ENCODE measurements at places on chromosomes 7 and 10.

DNA sequence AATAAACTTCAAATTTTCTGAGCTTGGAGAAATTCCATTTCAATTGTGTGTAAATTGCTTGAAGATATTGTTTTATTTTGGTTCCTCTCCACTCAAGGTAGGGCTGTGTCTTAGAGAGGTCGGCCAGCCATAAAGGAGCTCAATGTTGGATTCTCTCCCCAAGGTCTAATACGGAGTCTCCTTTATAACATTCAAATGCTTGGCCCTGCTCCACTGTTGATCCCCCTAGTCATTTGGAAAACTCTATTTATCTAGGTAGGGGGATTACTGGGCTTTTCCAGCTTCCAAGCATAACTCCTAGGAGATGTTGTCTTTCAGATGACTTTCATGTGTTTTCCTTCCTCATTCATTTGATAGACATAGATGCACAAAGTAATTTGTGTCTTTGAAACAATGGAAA is 170.9 kb downstream of the LRMDA start:
- DNase-seq = no peak

DNA sequence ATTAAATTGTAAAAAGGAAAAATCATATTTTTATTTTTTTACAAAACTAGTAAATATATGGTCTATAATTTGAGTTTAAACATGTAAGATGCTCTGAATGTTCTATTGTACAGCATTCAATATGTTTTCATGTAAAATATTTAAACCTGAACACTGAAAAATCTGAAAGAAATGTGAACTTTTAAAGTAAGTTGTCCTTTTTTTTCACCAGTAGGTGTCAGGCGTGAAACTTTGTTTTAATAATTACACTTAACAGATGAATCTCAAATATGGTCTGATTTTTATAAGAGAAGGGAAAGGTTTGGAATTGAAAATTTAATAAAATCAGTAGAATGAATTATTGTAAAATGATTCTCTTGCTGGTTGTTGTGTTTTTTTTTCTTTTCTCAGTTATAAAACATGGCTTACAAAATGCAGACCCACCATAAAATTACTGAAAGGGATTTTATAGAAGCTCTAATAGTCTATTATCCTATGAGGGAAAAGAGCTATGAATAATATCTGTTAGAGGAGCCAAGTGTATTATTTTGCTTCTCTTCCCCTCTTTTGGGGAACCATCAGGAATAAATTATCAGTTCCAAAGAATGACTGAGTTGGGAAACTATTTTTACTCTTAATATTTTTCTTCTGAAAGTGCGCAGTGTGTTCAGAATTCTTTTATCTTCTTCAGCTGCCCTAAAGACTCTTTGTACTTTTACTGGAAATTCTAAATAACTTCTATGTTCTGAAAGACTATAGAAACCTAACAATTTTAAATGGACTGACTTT is 217.7 kb upstream of the FZD1 start:
- DNase-seq = no peak

DNA sequence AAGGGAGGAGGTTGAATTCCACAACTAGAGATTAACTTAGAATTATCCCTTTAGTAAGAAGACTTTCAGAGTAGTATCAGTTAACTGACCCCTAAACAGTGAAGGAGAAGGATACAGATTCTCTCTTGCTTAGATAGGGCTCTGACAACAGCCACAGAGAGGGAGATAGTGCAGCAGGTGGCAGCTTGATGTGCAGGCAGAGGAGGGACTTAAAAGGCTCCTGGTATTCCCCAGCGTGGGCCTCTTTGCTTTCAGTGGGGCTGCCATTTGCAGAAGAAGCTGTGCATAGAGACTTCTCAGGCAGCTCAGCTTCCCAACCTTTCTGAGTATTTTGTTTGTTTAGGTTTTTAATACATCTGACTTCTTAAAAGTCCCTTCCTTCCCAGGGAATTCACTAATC is 16.0 kb downstream of the FZD1 start:
- no peak for DNase-seq

DNA sequence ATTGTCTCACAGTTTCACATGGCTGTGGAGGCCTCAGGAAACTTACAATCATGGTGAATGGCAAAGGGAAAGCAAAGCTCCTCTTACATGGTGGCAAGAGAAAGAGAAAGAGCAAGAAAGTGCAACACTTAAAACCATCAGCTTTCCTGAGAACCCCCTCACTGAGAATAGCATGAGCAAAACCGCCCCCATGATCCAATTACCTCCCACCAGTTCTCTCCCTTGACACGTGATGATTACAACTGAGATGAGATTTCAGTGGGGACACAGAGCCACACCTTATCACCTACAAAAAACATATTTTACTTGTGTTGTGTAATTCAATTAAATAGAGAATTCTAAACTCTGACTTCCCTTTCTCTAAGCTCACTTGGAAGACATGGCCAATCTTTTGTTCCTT is 80.2 kb downstream of the SEMA3C start:
- DNase-seq = no peak

DNA sequence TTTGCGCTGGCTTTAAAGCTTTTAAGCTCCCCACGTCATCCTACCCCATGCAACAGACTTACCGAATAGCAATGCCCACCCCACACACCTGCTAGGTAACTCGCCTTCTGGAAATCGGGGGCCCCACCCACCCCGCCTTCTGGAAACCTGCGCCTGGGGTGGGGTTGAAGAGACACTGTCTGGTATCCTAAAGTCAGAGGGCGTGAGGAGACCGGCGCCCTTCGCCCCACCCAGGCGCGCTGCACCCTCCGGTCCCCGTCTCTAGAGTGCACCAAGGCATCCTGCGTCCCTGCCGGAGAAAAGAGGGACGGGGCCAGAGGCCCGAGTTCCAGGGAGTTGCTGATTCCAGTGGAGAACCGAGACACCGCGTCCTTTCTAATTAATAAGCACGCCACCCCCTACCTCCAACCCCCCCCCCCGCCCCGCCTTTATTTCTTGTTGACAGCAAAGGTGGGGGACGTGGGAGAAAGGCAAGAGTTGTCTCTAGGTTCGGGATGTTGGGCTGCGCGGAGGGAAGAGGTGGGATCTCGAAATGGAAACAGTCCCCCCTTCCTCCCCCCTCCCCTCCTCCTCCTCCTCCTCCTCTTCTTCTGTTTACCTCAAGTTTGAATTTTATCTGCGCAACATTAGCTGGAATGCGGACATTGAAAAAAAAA is 220.9 kb upstream of the MKLN1 start:
- DNase-seq = peak; percentile 65

DNA sequence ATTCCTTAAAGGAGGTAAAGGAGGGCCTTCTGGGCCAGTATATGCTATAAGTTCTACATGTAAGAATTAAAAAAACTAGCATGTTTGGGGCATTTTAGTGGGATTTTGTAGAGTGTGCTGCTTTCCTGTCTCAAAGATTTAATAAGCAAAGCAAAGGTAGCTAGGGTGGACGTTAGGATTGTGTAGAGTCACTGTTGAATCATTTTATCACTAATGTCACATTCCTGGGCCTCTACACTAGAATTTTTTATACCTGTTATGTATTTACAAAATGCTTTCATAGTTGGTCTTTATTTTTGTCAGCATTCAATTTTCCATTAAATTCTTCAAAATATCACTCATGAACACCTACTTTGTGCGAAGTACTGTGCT is 139.4 kb upstream of the PHYHIPL start:
- no peak for DNase-seq

GRCh38 chr10:106312087-106312486 is 852.4 kb downstream of the SORCS1 start:
- DNase-seq = no peak
